ENCODE measurements at places on chromosomes 1 and 21.
A peak's percentile ranks its signal among the peaks of the same experiment; 100 is the strongest.

- DNase-seq: no peak
Observed at GRCh38 chr1:107877092-107877491, 87.9 kb downstream of the VAV3 start.

DNA sequence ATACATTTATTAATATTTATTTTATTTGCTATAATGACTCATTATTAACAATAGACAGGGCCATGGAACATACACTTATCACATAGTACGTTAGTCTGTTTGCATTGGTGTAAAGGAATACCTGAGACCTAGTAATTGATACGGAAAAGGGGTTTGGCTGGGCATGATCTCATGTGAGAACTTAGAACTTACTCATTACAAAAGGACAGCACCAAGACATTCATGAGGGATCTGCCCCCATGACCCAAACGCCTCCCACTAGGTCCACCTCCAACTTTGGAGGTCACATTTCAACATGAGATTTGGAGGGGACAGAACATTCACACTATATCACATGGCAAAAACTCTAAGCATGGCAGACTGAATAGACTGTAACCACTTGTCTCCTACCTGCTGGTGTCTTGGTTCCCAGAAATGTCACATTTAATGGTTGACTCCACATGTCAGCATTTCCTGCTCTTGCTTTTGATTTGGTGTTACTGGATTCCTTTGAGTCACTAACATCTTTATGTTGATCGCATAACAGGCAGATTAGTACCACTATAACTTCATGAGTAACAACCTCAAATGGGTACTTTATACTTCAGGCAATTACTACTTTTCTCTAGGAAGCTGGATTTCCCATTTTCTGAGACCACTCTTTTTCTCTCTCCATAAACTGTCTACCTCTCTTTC, 3.5 kb upstream of the C1orf116 start:
- no peak for DNase-seq

DNA sequence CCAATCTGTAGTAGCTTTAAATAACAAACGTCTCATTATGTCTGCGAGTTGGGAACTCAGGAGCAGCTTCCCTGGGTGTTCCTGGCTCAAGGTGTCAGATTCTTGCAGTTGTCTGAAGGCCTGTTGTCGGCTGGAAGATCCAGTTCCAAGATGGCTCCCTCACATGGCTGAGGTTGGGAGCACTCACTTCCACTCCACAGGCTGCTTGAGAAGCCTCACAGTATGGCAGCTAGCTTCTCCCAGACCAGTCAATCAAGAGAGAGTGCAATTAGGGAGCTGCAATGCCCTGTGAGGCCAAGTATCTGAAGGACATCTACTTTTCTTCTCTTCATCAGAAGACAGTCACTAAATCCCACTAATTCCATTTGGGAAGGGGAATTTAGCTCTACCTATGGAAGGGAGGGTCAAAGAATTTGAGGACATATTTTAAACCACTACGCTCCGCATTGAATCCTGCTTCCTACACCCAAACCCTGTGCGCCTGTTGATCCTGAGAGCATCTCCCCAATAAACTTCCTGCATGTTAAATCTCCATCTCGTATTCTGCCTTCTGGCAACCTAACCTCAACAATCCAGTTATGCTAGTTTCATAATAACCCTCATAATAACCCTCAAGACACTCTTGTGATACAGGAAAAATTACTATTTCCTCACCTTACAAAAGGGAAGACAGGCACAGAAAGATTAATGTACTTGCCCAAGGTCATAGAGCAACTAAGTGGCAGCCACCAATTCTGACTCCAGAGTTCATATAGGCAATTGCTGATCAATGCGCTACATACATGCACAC, 3.6 kb upstream of the VPS26C start:
- no peak for DNase-seq

- DNase-seq: no peak
Observed at GRCh38 chr1:173415490-173415889, 61.6 kb upstream of the PRDX6 start.

DNA sequence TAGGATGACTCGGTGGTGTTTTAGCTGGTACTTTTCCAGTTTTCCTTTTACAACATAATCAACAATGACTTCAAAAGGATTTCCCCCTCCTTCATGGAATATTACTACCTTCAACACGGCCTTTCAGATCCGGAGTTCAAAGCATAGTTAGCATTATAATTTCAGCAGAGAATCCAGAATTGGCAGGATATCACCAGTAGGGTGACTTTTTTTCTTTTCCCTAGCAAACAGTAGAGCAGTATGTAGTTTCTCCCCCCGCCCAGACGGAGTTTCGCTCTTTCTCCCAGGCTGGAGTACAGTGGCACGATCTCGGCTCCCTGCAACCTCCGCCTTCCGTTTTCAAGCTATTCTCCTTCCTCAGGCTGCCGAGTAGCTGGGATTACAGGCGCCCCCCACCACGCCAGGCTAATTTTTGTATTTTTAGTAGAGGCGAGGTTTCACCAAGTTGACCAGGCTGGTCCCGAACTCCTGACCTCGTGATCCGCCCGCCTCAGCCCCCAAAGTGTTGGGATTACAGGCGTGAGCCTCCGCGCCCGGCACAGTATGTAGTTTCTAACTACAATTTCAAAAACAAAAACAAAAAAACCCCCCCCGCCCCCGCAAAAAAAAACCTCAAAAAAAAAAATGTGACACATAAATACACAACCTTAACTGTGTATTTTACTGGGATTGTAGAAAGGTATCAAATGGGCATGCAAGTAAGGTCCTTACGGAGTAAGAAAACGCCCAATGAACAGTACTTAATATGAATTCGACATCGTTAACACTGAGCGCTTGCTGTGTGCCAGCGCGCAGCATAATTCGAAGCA, 1.5 kb upstream of the COX20 start:
- peak; percentile 68 for DNase-seq

GRCh38 chr1:182119631-182120030, 58.1 kb upstream of the ZNF648 start:
- DNase-seq: no peak

Measured in activated CD4-positive, alpha-beta T cell treated with anti-CD3 and anti-CD28 coated beads for 48 hours (primary cell).